ENCODE measurements at places on chromosomes 7 and 10. TPM values are rescaled to one million over a fixed set of nuclear protein-coding genes. Genes with fewer than 3 reads are reported as not detected.

Gene DYNC1I1
- 2.5 TPM for total RNA-seq

Gene CYTH3
- total RNA-seq: 20.8 TPM

DNA sequence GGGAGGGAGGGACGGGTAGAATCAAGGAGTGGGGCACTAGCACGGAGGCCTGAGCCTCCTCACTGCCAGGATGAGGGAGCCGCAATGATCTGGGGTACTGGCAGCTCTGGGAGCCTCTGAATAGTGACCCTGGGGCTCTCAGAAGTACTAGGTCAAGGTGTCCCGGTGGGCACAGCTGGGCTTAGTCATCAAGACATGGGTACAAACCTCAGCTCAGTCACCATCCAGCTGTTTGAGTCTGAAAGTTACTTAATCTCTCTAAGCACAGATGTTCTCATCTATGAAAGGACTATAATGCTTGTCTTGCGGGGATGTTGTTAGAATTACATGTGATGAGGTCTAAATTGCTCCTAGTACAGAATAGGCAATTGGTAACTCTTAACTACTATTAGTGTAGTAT lies 276.8 kb downstream of the KCNMA1 start:
- no peaks in the 10 kb centered on the region for H3K4me1 ChIP-seq
- H3K36me3 ChIP-seq: no peaks in the 10 kb centered on the region
- no peaks in the 10 kb centered on the region for H3K27me3 ChIP-seq

DNA sequence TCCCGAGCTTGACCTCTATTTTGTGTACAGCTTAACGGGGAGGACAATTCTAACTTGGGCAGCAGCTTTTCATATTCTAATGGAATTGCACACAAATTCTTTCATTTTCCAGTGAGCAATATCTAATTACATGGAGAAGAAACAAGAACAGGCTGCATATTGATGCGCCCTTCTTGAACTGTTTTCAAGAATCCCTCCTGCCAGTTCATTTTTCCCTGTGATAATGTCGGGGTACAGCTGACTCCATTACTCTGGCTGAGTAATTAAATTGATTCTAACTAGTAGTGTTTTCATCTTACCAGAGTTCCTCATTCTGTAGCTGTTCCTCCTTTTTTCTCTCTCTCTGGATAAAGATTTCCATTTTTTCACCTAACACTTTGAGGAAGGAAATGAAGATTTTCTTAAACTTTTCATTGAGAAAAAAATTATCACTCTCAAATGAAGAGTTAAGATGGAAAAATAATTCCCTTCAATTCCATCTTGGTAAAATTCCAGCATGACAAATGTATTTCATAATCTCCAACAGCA lies 190.9 kb downstream of the FANK1 start:
- H3K27ac ChIP-seq: no peak overlapping the region
- no peaks in the 10 kb centered on the region for H3K36me3 ChIP-seq
- no peak overlapping the region for H3K4me3 ChIP-seq
- H3K27me3 ChIP-seq: no peaks in the 10 kb centered on the region
- no peaks in the 10 kb centered on the region for H3K4me1 ChIP-seq

DNA sequence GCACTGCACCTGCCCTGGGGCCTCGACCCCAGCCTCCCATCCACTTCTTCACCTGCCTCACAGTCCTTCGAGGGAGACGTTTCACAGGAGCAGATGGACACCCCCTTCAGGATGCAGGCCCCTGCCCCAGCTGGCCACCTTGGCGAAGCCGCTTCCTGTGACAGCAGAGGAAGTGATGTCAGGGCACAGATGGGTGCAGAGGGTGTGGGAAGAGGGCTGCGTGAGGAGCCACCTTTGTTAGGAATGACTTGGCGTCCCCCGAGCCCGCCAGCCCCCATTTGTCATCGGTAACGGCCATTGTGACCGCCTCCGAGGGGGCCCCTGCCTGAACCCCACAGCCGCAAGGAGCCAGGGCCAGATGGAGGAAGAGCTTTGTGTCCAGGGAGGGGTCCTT lies 47.4 kb upstream of the SLC29A3 start:
- H3K4me3 ChIP-seq: no peak overlapping the region
- no peaks in the 10 kb centered on the region for H3K27me3 ChIP-seq
- DNase-seq: no peak
- H3K36me3 ChIP-seq: no peaks in the 10 kb centered on the region
- peaks cover 21% of the 10 kb centered on the region for H3K4me1 ChIP-seq
- H3K27ac ChIP-seq: no peak overlapping the region

GRCh38 chr10:3324612-3325038 lies 152.0 kb upstream of the PITRM1 start:
- no peaks in the 10 kb centered on the region for H3K27me3 ChIP-seq
- no peak overlapping the region for H3K4me3 ChIP-seq
- no peaks in the 10 kb centered on the region for H3K4me1 ChIP-seq
- no peak for DNase-seq

GRCh38 chr10:92846344-92846743 lies 2.0 kb upstream of the EXOC6 start:
- no peaks in the 10 kb centered on the region for H3K27me3 ChIP-seq
- no peak overlapping the region for H3K4me3 ChIP-seq
- DNase-seq: no peak
- no peaks in the 10 kb centered on the region for H3K4me1 ChIP-seq
- no peak overlapping the region for H3K27ac ChIP-seq

DNA sequence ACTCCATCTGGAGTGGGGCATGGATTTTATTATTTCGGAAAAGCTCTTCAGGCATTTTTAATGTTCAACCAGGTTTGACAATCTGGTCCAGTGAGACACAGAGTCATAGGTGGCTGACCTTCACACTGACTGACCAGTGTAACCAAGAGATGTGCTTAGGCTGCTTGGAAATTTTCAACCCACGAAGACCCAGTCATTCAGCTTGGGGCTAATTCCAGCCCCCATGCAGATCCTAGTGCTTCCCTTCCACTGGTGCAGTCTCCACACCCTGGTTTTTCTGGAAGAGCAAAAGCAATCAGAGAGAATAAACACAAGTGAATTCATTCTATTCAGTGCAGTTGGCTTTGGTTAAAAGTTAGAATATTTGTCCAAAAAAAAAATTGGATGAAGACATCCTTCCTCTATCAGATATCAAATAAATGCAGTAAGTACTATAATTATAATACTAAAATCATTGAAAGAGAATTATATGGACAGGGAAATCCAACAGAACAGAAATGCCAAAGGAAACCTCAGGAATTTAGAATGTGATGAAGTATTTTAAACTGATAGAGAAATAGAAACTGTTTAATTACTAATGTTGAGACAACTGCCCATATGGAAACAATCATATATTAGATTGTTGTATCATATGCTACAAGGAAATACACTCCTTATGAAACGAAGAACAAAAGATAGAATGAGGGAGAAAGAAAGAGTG lies 178.0 kb downstream of the NPSR1 start:
- DNase-seq: no peak
- no peak overlapping the region for H3K27ac ChIP-seq
- no peaks in the 10 kb centered on the region for H3K27me3 ChIP-seq
- H3K4me3 ChIP-seq: no peak overlapping the region

GRCh38 chr7:35482231-35482630 lies 212.7 kb downstream of the HERPUD2 start:
- no peak overlapping the region for H3K4me3 ChIP-seq
- no peaks in the 10 kb centered on the region for H3K4me1 ChIP-seq
- DNase-seq: no peak
- H3K27me3 ChIP-seq: no peaks in the 10 kb centered on the region
- H3K27ac ChIP-seq: no peak overlapping the region

Measured in hepatocyte (in vitro differentiated cells).